ENCODE measurements at places on chromosomes 2 and 18. TPM values are rescaled to one million over a fixed set of nuclear protein-coding genes. Genes with fewer than 3 reads are reported as not detected.

The CYTIP gene
- 755 TPM for total RNA-seq

The SLC40A1 gene
- total RNA-seq: 0.47 TPM

The GPR45 gene
- not detected for total RNA-seq

The SERPINB10 gene
- 5.1 TPM for total RNA-seq

The ATP5MC3 gene
- total RNA-seq: 254 TPM

The TANC1 gene
- 0.56 TPM for total RNA-seq

The L3MBTL4 gene
- 4.1 TPM for total RNA-seq

The CCDC148 gene
- not detected for total RNA-seq

The CFAP65 gene
- total RNA-seq: not detected

The PKDCC gene
- not detected for total RNA-seq

The SLC19A3 gene
- total RNA-seq: not detected

- no peaks in the 10 kb centered on the region for H3K36me3 ChIP-seq
- no peak overlapping the region for H3K4me3 ChIP-seq
- H3K27me3 ChIP-seq: peaks cover 32% of the 10 kb centered on the region
- DNase-seq: no peak
- H3K4me1 ChIP-seq: no peaks in the 10 kb centered on the region
Observed at GRCh38 chr2:205763708-205764211, 81.5 kb downstream of the NRP2 start.

DNA sequence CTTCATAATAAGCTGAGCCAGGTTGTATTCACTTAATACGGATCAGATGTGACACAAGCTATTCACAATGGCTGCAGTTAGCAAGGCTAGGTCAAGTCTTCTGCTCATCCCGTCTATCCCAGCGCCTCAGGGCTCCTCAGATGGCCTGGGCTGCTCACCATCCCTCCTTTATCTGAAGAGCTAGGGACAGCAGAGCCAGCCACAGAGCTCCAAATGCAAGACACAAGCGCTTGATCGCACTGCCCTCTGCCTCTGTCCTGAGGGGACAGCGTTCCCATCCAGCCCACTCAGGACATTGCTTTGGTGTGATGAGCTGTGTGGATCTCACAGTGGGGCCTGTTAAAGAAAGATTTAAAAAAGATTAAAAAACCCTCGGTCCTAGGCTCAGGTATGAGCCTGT, 254.4 kb upstream of the HS6ST1 start:
- H3K4me1 ChIP-seq: no peaks in the 10 kb centered on the region
- no peaks in the 10 kb centered on the region for H3K36me3 ChIP-seq
- DNase-seq: no peak

DNA sequence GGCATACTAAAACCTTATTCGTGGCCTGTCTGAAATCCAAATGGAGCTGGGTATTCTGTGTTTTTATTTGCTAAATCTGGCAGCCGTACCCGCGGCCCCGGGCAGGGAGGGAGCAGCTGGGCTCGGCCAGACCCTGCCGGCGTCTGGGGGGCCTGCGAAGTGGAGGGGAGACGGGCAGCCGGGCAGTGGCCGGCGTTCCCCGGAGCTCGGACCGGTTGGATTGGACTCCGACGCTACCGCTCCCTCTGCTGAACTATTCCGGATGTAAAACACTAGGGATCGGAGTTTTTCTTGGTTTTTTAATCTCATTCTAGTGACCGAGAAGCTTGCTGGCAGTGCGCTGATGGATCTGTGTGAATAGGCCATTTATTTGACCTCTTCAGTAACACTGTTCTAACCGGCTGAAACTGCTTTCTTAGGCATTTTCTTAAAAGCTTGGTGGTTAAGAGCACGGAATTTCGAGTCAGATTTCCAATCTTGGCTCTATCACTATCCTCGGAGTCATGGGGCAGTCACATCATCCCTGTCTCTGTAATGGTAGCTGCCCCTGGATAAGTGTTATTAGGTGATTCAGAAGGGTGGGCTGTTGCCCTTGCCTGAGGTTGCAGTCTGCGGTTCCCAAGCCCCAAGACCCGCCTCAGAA, 694 bp downstream of the UNC50 start:
- DNase-seq: no peak
- peak overlapping the region; percentile 94 for H3K4me3 ChIP-seq
- peaks cover 26% of the 10 kb centered on the region for H3K36me3 ChIP-seq

DNA sequence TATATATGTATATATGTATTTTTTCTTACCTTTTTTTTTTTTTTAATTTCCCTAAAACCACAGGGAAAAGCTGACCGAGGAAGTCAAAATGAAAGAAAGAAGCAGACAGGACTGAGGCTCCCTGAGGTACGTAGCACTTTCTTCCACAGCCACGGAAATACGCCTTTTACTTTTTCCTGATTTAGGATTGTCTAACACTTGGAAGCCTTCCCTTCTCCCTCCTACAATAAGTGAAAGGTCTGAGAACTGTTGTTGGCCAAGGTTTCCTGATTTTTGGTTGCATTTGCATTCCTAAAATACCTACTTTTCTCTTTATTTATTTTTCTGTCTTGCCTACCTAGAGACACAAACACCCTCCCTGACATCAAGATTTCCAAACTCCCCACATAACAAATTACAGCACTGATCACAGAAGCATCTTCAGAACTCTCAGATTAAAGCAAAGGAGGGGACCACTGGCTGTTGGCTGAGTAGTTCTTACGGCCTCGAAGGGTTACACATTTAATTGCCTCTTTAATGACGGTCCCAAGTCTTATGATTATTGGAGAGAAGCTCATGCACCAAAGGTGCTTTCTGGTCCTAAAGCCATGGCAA, 778.5 kb upstream of the FANCL start:
- H3K27ac ChIP-seq: no peak overlapping the region
- no peak for DNase-seq
- no peaks in the 10 kb centered on the region for H3K27me3 ChIP-seq
- no peak overlapping the region for H3K4me3 ChIP-seq
- no peaks in the 10 kb centered on the region for H3K4me1 ChIP-seq

GRCh38 chr18:9616049-9616448, 1.7 kb upstream of the PPP4R1 start:
- H3K27me3 ChIP-seq: no peaks in the 10 kb centered on the region
- peak overlapping the region; percentile 86 for H3K4me3 ChIP-seq
- no peak for DNase-seq
- peaks cover 41% of the 10 kb centered on the region for H3K4me1 ChIP-seq
- peak overlapping the region; percentile 72 for H3K27ac ChIP-seq
- H3K36me3 ChIP-seq: peaks cover 13% of the 10 kb centered on the region

DNA sequence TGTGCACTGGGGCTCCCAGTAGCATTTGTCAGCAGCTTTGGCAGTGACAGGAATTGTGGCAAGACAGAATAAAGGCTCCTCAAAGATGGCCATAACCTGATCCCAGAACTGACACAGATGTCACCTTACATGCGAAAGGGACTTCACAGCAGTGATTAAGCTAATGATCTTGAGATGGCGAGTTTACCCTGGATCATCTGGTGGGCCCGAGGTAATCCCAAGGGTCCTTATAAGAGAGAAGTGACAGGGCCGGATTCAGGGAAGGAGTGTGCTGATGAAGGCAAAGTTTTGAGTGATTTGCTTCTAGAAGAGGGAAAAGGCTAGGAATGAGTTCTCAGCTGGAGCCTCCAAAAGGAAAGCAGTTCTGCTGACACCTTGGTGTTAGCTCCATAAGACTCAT, 333.9 kb downstream of the LPIN1 start:
- H3K36me3 ChIP-seq: no peaks in the 10 kb centered on the region
- peaks cover 23% of the 10 kb centered on the region for H3K4me1 ChIP-seq
- no peak overlapping the region for H3K27ac ChIP-seq
- no peak for DNase-seq
- H3K27me3 ChIP-seq: peaks cover 12% of the 10 kb centered on the region

- no peak overlapping the region for H3K4me3 ChIP-seq
- H3K36me3 ChIP-seq: peaks cover 12% of the 10 kb centered on the region
- no peak overlapping the region for H3K27ac ChIP-seq
- H3K27me3 ChIP-seq: no peaks in the 10 kb centered on the region
- no peak for DNase-seq
Observed at GRCh38 chr2:125684256-125684655, 971.7 kb upstream of the GYPC start.

- no peaks in the 10 kb centered on the region for H3K36me3 ChIP-seq
- DNase-seq: no peak
- H3K4me3 ChIP-seq: no peak overlapping the region
Observed at GRCh38 chr18:54240629-54241107, 16.2 kb upstream of the MBD2 start.

DNA sequence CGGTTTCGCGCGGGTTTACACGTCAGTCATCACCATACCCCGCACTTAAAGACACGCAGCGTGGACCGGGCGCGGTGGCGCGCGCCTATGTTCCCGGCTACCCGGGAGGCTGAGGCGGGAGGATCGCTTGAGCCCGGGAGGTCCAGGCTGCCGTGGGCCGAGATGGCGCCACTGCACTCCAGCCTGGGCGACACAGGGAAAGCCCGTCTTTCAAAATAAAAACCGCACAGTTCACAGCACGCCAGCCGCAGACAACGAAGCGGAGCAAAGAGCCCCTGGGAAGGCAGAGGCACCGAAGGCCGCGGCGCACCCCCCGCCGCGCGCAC, 328 bp downstream of the DTYMK start:
- no peak for DNase-seq
- peaks cover 17% of the 10 kb centered on the region for H3K36me3 ChIP-seq
- peaks cover 6% of the 10 kb centered on the region for H3K4me1 ChIP-seq
- H3K4me3 ChIP-seq: peak overlapping the region; percentile 87
- H3K27me3 ChIP-seq: no peaks in the 10 kb centered on the region
- H3K27ac ChIP-seq: peak overlapping the region; percentile 83

GRCh38 chr2:83394134-83394904, 1064.8 kb downstream of the SUCLG1 start:
- H3K4me1 ChIP-seq: no peaks in the 10 kb centered on the region
- H3K27me3 ChIP-seq: no peaks in the 10 kb centered on the region
- H3K36me3 ChIP-seq: peaks cover 4% of the 10 kb centered on the region
- no peak overlapping the region for H3K4me3 ChIP-seq
- DNase-seq: no peak

- DNase-seq: no peak
- peaks cover 24% of the 10 kb centered on the region for H3K27me3 ChIP-seq
- H3K4me3 ChIP-seq: peak overlapping the region; percentile 59
Observed at GRCh38 chr2:102065675-102066252, 74.0 kb downstream of the IL1R2 start.

DNA sequence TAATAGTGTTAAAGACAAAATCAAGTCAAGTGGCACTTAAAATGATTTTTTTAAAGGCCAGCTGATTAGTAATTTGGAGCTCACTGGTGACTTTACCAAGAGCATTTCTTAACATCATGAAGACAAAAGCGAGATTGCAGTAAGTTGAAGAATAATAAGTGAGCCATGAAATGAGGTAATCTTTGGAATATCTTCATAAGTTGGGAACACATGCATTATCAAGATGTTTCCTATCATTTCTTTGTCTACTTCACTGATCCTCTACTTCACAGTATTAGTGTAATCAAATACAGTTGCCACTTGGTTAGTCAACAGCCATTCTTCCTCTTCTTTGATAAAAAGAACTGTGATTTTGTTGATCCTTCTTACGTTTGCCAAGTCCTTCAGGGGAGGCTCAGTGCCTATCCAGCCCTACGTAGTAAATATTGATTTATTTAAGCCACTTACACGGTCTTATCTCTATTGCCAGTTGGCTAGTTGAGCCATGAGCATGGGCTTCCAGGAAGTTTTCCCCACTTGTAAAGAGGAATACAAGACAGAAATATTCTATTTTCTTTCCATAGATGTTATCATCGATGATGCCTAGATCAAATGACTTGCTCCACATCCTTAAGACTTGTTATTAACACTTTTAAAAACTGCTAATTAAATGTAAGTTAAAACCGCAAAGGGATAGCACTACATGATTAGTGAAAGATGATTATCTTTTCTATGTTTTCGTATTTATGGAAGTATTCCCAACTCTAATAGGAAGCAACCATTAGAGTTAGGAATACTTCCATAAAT, 46.1 kb downstream of the YES1 start:
- H3K36me3 ChIP-seq: no peaks in the 10 kb centered on the region
- H3K4me3 ChIP-seq: no peak overlapping the region
- peaks cover 23% of the 10 kb centered on the region for H3K4me1 ChIP-seq
- no peaks in the 10 kb centered on the region for H3K27me3 ChIP-seq

- H3K27me3 ChIP-seq: peaks cover 26% of the 10 kb centered on the region
- H3K36me3 ChIP-seq: no peaks in the 10 kb centered on the region
- H3K4me3 ChIP-seq: no peak overlapping the region
- DNase-seq: no peak
- no peaks in the 10 kb centered on the region for H3K4me1 ChIP-seq
Observed at GRCh38 chr2:200757399-200757798, 54.3 kb upstream of the BZW1 start.

DNA sequence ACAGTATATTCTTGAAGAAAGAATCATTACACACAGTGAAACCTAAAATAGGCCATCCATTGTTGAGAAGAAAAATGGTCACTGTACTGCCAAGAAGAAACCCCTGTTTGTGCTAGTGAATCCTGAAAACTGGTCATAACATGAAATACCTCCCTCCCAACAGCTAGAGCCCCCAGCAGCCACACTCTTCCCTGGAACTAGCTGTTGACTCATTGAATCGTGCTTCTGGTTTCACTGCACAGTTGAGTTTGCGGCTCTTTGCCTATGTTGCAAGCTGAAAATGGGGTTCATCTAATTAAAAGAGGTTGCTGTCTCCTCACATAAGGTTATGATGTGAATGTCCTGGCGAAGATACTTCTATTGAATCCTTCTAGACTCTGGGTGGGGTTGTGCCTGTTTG, 86.3 kb downstream of the UGGT1 start:
- H3K27ac ChIP-seq: no peak overlapping the region
- H3K27me3 ChIP-seq: no peaks in the 10 kb centered on the region
- H3K4me3 ChIP-seq: no peak overlapping the region
- DNase-seq: no peak
- H3K4me1 ChIP-seq: no peaks in the 10 kb centered on the region
- H3K36me3 ChIP-seq: peaks cover 59% of the 10 kb centered on the region

- H3K36me3 ChIP-seq: no peaks in the 10 kb centered on the region
- no peak overlapping the region for H3K27ac ChIP-seq
- H3K4me1 ChIP-seq: no peaks in the 10 kb centered on the region
- H3K27me3 ChIP-seq: no peaks in the 10 kb centered on the region
- no peak for DNase-seq
Observed at GRCh38 chr18:55244546-55244945, 285.3 kb upstream of the CCDC68 start.

DNA sequence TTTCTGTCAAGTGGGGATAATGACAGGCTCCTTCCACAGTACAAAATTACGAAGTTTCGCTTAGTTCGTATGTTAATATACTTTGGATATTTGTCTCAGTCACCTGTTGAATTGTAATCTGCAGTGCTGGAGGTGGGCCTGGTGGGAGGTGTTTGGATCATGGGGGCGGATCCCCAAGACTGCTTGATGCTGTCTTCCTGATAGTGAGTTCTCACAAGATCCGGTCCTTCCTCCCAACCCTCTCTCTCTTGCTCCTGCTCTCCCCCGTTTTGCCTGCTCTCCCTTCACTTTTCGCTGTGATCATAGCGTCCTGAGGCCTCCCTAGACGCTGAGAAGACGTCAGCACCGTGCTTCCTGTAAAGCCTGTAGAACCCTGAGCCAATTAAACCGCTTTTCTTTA, 97.1 kb upstream of the EPB41L3 start:
- peaks cover 22% of the 10 kb centered on the region for H3K27me3 ChIP-seq
- no peak overlapping the region for H3K4me3 ChIP-seq
- H3K4me1 ChIP-seq: no peaks in the 10 kb centered on the region
- no peak for DNase-seq
- H3K36me3 ChIP-seq: no peaks in the 10 kb centered on the region
- no peak overlapping the region for H3K27ac ChIP-seq

GRCh38 chr18:11861583-11862288, 10.5 kb downstream of the CHMP1B start:
- DNase-seq: peak; percentile 23
- no peaks in the 10 kb centered on the region for H3K27me3 ChIP-seq
- no peaks in the 10 kb centered on the region for H3K4me1 ChIP-seq
- no peak overlapping the region for H3K27ac ChIP-seq
- H3K36me3 ChIP-seq: no peaks in the 10 kb centered on the region

- no peak for DNase-seq
- H3K4me1 ChIP-seq: peaks cover 48% of the 10 kb centered on the region
- peaks cover 10% of the 10 kb centered on the region for H3K36me3 ChIP-seq
- H3K27ac ChIP-seq: peak overlapping the region; percentile 13
Observed at GRCh38 chr2:130380096-130380934, 24.5 kb downstream of the PTPN18 start.

All from natural killer cell treated with Interleukin-12 subunit alpha and Interleukin-12 subunit beta and Interleukin-15 and Interleukin-18, amount 100 ng/mL, for 72 hours (primary cell).